Vagina (tissue), 2 donors: ENCODE measurements at places on chromosomes 5 and 9.

GRCh38 chr5:108801776-108802175 lies 54.1 kb downstream of the FER start:
- no peak for DNase-seq

DNA sequence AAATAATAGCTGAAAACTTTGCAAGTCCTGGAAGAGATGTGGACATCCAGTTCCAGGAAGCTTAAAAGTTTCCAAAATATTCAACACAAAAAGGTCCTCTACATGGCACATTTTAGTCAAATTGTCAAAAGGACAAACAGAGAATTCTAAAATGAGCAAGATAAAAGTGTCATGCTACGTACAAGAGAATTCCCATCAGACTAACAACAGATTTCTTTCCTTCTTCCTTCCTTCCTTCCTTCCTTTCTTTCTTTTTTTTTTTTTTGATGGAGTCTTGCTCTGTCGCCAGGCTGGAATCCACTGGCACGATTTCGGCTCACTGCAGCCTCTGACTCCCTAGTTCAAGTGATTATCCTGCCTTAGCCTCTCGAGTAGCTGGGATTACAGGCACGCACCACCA lies 39.3 kb downstream of the BTNL8 start:
- no peak for DNase-seq

- no peak for DNase-seq
Observed at GRCh38 chr9:92781899-92782298, 17.3 kb upstream of the BICD2 start.

DNA sequence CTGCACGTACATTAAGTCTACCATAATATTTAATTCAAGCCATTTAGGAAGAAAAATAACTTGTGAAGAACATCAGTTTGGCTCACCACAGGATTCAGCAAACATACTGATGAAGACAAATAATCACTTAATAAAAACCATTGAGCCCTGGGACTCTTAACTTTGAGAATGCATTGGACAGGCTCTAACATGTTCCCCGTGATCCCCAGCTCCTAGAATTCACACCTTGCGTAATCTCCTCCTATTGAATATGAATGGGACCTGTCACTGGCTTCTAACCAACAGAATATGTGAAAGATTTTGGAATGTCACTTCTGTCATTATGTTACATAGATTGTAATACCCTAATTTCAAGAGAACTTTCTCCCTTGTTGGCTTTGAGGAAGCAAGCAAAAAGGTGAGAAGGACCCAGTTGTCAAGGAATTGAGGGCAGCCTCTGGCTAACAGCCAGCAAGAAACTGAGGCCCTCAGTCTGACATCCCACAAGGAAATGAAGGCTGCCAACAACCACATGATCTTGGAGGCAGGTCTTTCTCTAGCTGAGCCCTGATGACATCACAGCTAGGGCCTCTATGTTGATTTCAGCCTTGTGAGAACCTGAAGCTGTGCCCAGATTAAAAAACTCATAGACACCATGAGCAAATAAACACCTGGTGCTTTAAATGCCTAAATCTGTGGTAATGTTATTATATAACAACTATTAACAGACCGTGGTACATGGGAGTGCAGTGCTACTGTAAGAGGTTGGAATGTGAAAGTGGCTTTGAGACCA lies 433.2 kb downstream of the SEMA5A start:
- DNase-seq: no peak

GRCh38 chr9:98881836-98882568 lies 61.7 kb upstream of the COL15A1 start:
- DNase-seq: no peak

DNA sequence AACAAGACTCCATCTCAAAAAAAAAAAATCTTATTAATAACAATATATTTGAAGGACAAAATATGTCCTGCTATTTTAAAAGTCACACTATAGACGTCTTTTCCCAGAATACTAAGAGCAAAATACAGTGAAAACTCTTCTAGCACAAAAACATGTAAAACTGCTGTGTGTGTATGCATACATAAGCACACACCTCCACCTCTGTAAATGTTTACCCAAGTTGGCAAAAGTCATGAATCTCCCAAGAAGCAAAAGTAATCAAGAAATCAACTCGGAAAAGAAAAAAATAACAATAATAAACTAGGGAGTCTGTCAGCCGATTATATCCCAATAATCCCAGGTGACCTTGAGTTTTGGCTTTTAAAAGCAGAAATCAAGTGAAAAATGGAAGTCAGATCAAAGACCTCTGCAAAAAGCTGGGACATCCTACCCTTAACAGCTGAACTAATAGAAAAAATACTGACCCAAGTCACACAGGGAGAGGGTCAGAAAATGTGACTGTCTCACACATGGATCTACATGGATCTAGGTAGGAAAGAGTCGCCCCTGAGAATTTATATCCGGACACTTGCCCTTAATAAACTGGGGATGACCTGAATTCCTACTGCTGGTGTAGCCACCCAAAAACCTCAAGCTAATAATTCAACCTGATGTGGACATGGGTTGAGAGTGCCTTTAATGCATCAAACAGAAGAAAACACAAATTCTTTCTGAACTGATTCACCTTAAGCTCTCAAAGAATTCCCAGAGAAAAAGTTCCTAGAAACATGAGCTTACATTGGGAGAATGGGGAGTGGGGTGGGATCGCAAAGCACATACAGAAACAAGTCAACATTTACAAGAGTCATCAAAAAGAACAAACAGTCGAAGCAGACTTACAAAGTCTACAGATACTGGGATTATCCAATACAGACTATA lies 29.9 kb downstream of the LPAR1 start:
- no peak for DNase-seq

- DNase-seq: no peak
Observed at GRCh38 chr9:68551191-68551590, 10.5 kb upstream of the TMEM252 start.

GRCh38 chr5:153794327-153794726 lies 244.4 kb downstream of the FAM114A2 start:
- no peak for DNase-seq

DNA sequence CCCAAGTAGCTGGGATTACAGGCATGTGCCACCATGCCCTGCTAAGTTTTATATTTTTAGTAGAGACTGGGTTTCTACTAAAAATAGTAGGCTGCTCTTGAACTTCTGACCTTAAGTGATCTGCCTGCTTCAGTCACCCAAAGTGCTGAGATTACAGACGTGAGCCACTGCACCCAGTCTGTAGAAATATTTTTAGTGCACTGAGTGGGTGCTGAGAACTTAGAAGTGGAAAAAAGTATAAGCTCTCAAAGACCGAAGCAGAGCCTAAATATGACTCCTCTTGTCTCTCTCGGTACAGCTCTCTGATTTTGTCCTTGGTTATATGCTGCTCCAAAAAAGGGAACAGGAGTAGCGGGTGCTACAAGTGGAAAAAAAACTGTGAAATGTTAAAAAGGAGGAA lies 353.8 kb upstream of the IZUMO3 start:
- DNase-seq: no peak

DNA sequence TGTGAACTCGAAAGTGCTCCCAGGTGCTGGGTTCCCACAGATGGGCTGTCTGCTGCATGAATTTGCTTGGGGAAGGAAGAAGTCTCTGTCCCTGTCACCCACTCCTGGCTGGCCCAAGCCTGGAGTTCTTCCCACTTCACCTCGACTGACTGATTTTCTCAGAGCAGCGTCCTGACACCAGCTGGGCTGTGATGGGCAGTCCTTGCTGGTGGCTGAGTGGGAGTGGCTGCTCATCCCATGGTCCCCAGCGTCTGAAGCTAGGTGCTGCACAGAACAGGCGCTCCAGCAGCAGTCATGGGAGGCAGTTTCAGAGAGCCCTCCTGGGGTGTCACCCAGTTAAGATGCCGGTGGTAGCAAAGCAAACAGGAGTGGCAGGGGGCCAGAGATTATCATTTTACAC lies 10.1 kb upstream of the NEURL1B start:
- no peak for DNase-seq

- no peak for DNase-seq
Observed at GRCh38 chr9:131367450-131367849, 26.4 kb upstream of the PRRC2B start.

DNA sequence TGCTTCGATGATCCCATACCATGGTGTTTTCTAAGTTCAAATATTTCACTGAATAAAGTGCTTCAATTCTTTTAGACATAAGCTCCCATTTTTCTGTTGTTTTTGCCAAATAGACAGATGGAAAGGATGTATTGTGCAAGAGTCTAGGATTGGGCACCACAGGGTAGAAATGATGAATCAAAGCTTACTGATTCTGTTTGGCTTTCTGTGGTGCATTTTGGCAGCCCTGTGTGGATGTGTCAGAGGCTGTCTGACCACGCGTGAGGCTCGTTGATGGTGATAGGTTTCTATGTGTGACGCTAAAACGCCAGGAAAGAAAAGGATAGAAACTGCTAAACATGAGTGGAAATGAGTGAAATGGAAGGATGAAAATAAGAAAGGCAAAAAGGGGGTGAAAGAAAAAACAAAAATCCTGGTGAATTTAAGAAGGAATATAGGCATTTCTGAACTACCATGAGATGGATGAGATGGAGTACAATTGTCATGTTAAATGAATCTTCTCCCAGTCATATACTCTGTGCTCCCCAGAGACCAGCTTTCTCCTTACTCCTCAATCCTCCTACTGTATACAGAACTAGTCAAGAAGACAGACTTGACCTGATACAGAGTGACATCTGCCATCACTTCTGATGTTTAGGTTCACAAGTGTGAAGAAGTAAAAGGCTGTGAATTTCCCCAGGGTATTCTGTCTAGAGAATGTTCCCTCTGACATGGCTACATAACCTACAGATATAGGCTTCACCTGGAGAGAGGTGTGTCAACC lies 54.4 kb downstream of the ANKH start:
- no peak for DNase-seq

DNA sequence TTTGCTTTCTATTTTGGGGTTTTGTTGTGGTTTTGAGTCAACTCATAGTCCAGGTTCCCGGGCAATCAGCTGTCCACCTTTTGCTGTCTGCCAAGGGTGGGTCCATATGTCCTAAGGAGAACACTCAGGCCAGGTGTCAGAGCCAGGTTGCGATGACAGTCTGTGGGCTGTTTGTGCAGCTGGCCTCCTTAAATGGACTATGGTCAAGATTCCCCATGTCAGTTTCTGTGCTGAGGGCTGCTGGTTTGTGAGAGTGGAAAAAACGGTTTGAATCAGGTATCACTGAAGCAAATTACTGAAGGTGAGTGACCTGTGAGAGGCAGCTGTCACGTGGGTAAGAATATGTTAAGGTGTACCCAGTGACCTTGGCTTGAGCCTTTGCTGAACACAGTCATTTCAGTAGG lies 33.0 kb downstream of the SNX30 start:
- DNase-seq: no peak

- peak; percentile 64 for DNase-seq
Observed at GRCh38 chr9:91842358-91843049, 107.5 kb downstream of the ROR2 start.

DNA sequence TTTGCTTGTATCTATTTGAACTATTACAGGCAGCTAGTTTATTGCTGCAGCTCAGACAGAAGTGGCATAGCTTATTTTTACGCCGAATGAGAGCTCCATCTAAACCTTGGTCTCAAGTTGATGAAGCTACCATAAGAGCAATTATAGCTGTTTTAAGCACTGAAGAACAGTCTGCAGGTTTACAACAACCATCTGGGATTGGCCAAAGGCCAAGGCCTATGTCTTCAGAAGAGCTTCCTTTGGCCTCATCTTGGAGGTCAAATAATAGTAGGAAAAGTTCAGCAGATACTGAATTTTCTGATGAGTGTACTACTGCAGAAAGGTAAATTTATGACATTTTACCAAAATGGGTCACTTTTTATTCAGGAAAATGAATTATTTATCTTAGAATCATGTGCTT lies 67.9 kb downstream of the YTHDC2 start:
- no peak for DNase-seq

DNA sequence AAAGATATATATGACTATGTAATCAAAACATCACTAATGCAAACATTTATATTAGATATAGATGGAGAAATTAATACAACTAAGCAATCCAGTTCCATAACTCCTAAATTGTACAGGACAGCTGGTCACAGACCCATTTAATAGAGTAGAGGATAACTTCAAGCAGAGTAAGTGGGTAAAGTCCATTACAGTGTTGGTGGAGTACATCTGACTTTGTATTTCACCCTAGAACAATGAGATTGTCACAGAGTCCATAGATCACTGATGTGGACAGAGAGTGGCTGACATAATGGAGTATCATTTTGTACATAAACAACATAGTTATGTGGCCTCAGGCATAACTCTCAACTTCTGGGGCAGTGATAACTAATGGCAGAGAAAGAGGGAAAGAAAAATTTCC lies 267.8 kb upstream of the KLF9 start:
- no peak for DNase-seq

- no peak for DNase-seq
Observed at GRCh38 chr5:178287791-178288105, 55.1 kb upstream of the PHYKPL start.

DNA sequence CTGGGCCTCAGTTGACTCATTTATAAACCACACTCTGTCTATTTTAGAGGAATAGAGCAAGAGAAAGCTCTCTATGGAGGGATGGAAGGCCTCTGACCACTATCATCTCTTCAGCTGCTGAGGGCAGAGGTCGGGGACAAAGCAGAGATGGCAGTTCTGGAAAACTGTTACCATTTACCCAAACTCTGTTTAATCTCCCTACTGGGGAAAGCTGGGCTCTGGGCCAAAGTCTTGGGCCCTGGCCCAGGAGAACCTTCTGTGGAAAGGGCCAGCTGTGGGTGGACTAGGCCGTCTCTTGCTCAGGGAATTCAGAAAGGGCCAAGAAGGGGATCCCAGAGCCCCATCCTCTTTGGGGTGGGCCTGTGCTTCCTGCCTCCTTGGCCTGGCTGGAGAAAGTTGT lies 100.0 kb downstream of the PSD2 start:
- DNase-seq: no peak

DNA sequence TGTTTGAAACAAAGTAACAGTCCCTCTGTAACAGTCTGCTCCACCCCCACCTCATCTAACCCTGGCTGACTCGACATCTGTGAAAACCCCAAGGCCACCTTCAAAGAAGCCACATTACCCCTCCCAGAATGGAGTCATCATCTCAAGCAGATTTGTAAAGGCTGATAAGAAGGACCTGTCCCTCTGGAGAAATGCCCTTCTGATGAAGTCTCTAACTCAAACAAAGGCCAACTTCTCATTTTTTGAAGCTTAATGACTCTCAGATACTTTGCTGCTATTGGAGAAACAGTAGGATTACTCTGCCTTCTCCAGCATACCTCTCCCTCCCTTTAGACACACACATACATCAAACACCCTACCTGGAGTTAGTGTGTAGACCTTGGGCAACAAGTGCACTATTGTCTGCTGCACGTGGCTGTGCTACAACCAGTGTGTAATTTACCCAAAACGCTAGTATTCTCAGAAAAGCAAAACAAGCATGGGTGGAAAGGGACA lies 5.3 kb upstream of the SUSD1 start:
- DNase-seq: no peak

DNA sequence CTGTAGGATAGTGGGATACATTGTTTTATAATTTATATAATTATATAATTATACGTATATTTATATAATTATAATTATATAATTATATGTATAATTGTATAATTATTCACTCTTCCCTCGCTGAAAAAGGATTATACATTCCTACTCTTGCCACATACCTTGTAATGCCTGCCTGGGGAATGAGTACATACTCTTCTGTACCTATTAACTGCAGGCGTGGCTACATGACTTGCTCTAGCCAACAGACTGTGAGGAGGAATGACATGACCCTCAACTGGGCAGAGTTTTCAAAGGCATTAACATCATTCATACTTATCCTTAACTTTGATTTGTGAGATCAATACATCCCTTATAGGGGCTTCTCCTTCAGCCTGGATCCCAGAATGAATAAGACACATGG lies 19.1 kb downstream of the ERMP1 start:
- DNase-seq: no peak

GRCh38 chr9:74035786-74036185 lies 461.3 kb upstream of the RORB start:
- no peak for DNase-seq
